ENCODE measurements at places on chromosomes 7 and 10. TPM values are rescaled to one million over a fixed set of nuclear protein-coding genes. Genes with fewer than 3 reads are reported as not detected.

Gene HOXA6
- not detected for total RNA-seq

Gene HABP2
- total RNA-seq: not detected

Gene ELMO1
- 117 TPM for total RNA-seq

Gene LRIT1
- total RNA-seq: not detected

Gene NPY
- not detected for total RNA-seq

Gene OPN1SW
- not detected for total RNA-seq

Gene INHBA
- total RNA-seq: 1.0 TPM

Gene TAS2R4
- total RNA-seq: 0.94 TPM

Gene NUPR2
- total RNA-seq: not detected

Gene IQCE
- total RNA-seq: 12.3 TPM

Gene CCDC136
- total RNA-seq: 14.3 TPM

Gene AGBL3
- total RNA-seq: 3.9 TPM

DNA sequence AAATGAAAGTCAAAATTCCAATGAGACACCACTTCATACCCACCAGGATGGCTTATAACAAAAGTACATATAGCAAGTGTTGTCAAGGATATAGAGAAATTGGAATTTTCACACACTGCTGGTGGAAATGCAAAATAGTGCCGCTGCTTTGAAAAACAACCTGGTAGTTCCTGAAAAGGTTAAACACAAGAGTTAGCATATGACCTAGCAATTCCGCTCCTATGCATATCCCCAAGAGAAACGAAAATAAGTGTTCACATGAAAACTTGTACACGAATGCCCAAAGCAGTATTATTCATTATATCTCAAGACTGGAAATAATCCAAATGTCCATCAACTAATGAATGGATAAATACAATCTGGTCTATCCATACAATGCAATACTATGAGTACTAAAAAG lies 14.8 kb downstream of the IDE start:
- no peak overlapping the region for H3K27ac ChIP-seq
- H3K4me1 ChIP-seq: no peaks in the 10 kb centered on the region
- DNase-seq: no peak
- no peak overlapping the region for H3K4me3 ChIP-seq
- H3K27me3 ChIP-seq: no peaks in the 10 kb centered on the region

GRCh38 chr7:30771880-30772425 lies 736 bp downstream of the MINDY4 start:
- H3K27ac ChIP-seq: peak overlapping the region; percentile 68
- peak overlapping the region; percentile 84 for H3K4me3 ChIP-seq
- peaks cover 9% of the 10 kb centered on the region for H3K27me3 ChIP-seq
- no peak for DNase-seq
- peaks cover 5% of the 10 kb centered on the region for H3K4me1 ChIP-seq
- H3K36me3 ChIP-seq: no peaks in the 10 kb centered on the region

- H3K36me3 ChIP-seq: no peaks in the 10 kb centered on the region
- no peak overlapping the region for H3K4me3 ChIP-seq
- no peaks in the 10 kb centered on the region for H3K27me3 ChIP-seq
- no peak for DNase-seq
- H3K27ac ChIP-seq: no peak overlapping the region
Measured at GRCh38 chr10:108362961-108363360, 1198.5 kb upstream of the SORCS1 start.

- peaks cover 23% of the 10 kb centered on the region for H3K36me3 ChIP-seq
- peaks cover 52% of the 10 kb centered on the region for H3K4me1 ChIP-seq
- peak within 1 kb of the TSS; percentile 95 for H3K4me3 ChIP-seq
- peaks cover 29% of the 10 kb centered on the region for H3K27me3 ChIP-seq
- peak; percentile 55 for DNase-seq
Measured at GRCh38 chr7:23470330-23471105, at the start of gene IGF2BP3. Gene IGF2BP3 (minus strand): TSS chr7:23470491. CDS start chr7:23470110, 381 bp downstream.

GRCh38 chr7:155108144-155108901 lies 38.2 kb downstream of the HTR5A start:
- no peak overlapping the region for H3K27ac ChIP-seq
- no peaks in the 10 kb centered on the region for H3K4me1 ChIP-seq
- H3K36me3 ChIP-seq: no peaks in the 10 kb centered on the region
- DNase-seq: no peak
- H3K4me3 ChIP-seq: no peak overlapping the region

GRCh38 chr10:11462071-11462470 lies 149.4 kb downstream of the USP6NL start:
- no peak overlapping the region for H3K27ac ChIP-seq
- H3K4me3 ChIP-seq: no peak overlapping the region
- no peaks in the 10 kb centered on the region for H3K36me3 ChIP-seq
- no peak for DNase-seq

DNA sequence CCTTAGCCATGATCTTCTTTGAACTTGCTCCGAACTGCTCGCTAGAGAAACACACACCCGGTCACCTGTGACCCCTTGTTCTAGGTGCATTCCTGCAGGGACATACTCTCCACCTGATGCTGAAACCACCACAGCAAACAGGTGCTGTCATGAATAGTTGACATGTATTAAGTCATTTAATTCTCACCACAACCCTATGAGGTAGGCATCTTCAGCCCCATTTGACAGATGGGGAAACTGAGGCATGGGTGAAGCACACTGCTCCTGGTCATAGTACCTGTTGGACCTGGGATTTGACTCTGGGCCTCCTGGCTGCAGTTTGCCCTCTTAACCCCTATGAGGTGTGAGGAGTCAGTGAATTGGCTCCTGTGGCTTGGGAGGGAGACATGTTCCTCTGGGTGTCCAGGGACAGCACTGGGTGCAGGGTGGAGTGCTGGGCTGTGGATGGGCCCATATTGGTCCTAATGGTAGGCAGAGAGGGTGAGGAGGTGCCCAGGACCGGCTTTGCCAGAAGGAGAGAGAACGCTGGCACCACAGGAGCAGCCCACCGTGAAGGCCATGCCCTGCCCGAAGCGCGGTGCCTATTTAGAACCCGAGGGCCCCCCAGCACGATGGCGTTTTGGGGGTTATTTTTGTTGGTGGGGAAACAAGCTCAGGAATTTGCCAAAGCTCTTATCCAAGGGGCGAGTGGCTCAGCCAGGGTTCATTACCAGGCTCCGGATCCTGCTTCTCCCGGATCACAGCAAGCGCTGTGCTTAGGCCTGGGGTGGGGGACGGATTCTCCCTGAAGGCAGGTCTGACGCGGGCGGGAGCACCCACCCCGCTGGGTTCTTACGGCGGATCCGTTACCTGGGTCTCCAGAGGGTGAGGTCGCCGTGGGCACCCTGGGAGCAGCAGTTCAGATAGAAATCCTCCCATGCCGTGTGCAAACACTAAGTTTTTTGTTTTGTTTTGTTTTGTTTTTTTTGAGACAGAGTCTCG lies 52.3 kb downstream of the GLRX3 start:
- H3K27ac ChIP-seq: no peak overlapping the region
- H3K4me3 ChIP-seq: no peak overlapping the region
- H3K27me3 ChIP-seq: no peaks in the 10 kb centered on the region
- H3K36me3 ChIP-seq: peaks cover 21% of the 10 kb centered on the region
- no peaks in the 10 kb centered on the region for H3K4me1 ChIP-seq
- DNase-seq: no peak

DNA sequence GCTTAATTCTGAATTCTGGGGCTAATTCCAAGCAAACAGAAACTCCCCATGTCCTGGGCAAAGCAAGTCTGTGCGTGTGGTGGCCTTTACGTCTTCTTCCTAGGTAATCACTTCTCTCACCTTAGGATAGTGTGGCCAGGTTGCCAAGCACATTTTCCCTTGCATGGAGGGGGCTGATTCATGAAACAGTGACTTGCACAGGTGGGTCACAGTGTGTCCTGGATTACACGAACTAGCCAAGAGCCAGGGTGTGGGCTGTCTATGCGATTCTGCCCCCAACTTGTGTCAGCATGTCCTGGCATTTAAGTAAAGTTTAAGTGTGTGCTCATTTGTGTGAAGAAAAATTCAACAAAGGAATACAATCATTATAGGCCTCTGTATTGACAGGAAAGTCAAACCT lies 18.5 kb upstream of the SEM1 start:
- H3K4me3 ChIP-seq: no peak overlapping the region
- H3K4me1 ChIP-seq: no peaks in the 10 kb centered on the region
- DNase-seq: no peak
- H3K36me3 ChIP-seq: no peaks in the 10 kb centered on the region
- peaks cover 8% of the 10 kb centered on the region for H3K27me3 ChIP-seq

- DNase-seq: no peak
- H3K4me3 ChIP-seq: no peak overlapping the region
- H3K36me3 ChIP-seq: no peaks in the 10 kb centered on the region
- no peaks in the 10 kb centered on the region for H3K4me1 ChIP-seq
Measured at GRCh38 chr10:104690101-104690500, 49.0 kb downstream of the SORCS3 start.

- H3K4me3 ChIP-seq: no peak overlapping the region
- no peak overlapping the region for H3K27ac ChIP-seq
- no peak for DNase-seq
- no peaks in the 10 kb centered on the region for H3K36me3 ChIP-seq
- H3K27me3 ChIP-seq: no peaks in the 10 kb centered on the region
- H3K4me1 ChIP-seq: no peaks in the 10 kb centered on the region
Measured at GRCh38 chr7:26625286-26625685, 239.1 kb downstream of the SKAP2 start.

GRCh38 chr7:70135656-70136055 lies 537.4 kb downstream of the AUTS2 start:
- H3K36me3 ChIP-seq: no peaks in the 10 kb centered on the region
- no peak overlapping the region for H3K27ac ChIP-seq
- no peak for DNase-seq
- no peaks in the 10 kb centered on the region for H3K27me3 ChIP-seq
- no peak overlapping the region for H3K4me3 ChIP-seq
- H3K4me1 ChIP-seq: no peaks in the 10 kb centered on the region

DNA sequence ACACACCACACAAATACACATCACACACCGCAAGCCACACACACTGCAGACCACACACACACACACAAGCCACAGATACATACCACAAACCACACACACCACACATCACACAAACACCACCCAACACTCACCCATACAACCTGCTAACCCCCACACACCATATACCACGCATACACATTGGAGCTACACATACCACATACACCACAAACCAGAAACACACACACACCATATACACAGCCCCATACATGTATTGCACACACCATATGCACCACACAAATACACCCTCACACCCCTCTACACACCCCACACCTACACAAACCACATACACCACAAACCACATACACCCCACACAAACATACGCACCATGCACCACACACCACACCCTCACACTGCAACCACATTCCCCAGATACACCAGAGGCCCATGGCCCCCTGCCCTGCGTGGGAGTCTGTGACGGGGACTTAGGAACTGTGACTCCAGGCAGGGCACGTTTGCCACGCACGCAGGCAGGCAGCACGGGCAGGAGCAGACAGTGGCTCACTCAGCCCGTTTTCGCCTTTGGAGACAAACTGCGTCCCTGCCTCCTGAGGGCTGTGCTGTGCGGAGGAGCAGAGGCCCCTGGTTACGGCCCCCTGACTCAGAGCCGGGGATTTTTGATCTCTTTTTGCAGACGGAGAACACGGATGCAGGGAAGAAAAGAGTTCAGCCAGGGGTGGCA lies 52.6 kb downstream of the TMEM209 start:
- H3K27ac ChIP-seq: no peak overlapping the region
- H3K4me1 ChIP-seq: no peaks in the 10 kb centered on the region
- H3K4me3 ChIP-seq: no peak overlapping the region

DNA sequence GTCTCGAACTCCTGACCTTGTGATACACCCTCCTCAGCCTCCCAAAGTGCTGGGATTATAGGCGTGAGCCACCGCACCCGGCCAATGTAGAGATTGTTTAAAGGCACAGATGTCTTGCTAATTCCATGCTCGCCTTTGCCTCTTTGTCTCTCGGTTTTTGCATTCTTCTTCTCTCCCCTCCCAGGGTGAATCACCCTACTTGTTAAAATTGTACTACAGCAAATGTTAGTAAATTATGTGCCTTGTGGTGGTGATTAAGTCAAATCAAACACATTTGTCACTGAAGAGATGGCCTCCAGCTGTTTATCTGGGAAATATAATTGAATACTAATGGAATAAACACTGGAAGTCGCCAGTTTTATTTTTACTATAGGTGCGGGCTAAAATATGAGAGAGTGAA lies 384.4 kb upstream of the AUTS2 start:
- H3K27ac ChIP-seq: no peak overlapping the region
- H3K4me1 ChIP-seq: no peaks in the 10 kb centered on the region
- no peaks in the 10 kb centered on the region for H3K36me3 ChIP-seq
- H3K4me3 ChIP-seq: no peak overlapping the region
- DNase-seq: no peak
- H3K27me3 ChIP-seq: no peaks in the 10 kb centered on the region

DNA sequence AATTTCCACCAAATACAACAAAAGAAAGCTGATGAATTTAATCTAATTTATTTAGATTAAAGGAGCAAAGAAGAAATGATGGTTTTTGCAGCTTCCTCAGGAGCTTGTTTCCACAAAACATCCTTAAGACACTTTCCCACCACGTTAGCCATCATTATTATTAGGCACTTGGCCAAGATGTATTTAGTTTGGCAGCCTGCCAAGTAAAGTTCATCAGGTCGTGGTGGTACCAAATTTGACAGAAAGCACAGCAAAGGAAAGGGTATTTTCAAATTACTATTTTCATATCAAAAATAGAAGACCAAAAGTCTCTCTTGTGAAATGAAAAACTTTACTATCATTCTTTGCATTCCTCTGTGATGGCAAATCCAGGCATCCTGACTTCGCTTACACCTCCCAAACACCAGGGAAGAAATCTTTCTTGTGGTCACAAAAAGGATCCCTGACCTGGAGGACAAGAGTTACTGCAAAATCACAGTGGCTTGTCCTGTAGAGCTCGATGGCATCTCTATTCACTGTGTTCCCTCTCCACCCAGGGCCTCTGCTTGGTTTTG lies 123.1 kb upstream of the INHBA start:
- H3K27ac ChIP-seq: no peak overlapping the region
- no peak for DNase-seq
- H3K4me3 ChIP-seq: no peak overlapping the region
- H3K27me3 ChIP-seq: peaks cover 3% of the 10 kb centered on the region
- no peaks in the 10 kb centered on the region for H3K36me3 ChIP-seq

DNA sequence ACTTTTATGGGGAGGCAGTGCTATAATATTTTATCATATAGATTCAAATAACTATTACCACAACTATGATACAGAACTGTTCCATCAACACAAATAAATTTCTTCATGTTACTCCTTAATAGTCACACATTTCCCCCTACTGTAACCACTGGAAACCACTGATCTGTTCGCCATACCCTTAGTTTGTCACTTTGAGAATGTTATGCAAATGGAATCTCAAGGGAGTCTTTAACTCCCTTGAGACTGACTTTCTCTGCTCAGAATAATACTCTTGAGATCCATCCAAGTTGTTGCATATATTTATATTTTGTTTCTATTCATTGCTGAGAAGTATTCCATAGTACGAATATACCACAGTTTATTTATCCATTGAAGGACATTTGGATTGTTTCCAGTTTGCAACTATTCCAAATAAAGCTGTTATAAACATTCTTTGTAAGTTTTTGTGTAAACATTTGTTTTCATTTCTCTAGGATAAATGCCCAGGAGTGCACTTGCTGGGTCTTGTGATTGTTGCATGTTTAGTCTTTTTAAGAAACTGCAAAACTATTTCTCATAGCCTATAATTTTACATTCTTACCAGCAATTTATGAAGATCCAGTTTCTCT lies 19.7 kb upstream of the PON2 start:
- peaks cover 9% of the 10 kb centered on the region for H3K27me3 ChIP-seq
- H3K4me1 ChIP-seq: no peaks in the 10 kb centered on the region
- H3K27ac ChIP-seq: no peak overlapping the region

- H3K4me1 ChIP-seq: no peaks in the 10 kb centered on the region
- H3K36me3 ChIP-seq: no peaks in the 10 kb centered on the region
- H3K4me3 ChIP-seq: no peak overlapping the region
- DNase-seq: no peak
- H3K27ac ChIP-seq: no peak overlapping the region
Measured at GRCh38 chr7:70582927-70583895, 548.7 kb upstream of the GALNT17 start.
